Thymus (tissue), 14 donors: ENCODE measurements at places on chromosomes 4 and X.

DNA sequence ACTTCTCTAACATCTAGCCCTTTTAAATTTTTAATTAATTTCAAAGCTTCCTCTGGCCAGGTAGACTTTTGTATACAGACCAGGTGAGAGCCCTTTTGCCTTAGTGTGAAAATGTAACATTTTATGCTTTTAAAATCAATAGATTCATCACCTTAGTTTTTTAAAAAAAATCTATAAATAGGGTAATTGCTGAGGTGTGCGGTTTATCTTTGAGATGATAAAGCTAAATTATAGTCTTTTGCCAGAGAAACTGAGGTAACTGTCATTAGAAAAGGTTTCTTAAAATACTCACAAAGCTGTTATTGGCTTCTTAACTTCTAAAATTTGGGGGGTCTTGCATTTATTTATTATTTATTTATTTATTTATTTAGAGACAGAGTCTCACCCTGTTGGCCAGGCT, 62.9 kb downstream of the NELFA start:
- H3K36me3 ChIP-seq: peaks cover 95% of the 10 kb centered on the region
- H3K27ac ChIP-seq: no peak overlapping the region
- H3K4me1 ChIP-seq: no peaks in the 10 kb centered on the region
- no peak for DNase-seq
- no peaks in the 10 kb centered on the region for H3K27me3 ChIP-seq
- no peak overlapping the region for H3K4me3 ChIP-seq

DNA sequence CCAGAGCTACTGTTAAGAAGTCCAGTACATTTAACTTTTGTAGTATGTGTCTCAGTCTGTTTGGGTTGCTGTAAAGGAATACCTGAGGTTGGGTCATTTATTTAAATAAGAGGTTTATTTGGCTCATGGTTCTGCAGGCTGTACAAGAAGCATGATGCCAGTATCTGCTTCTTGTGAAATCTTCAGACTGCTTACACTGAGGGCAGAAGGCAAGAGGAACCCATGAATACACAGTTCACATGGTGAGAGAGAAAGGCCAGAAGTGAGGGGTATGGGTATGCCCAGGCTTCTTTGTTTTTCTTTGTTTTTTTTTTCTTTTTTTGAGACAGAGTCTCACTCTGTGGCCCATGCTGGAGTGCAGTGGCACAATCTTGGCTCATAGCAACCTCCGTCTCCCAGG, 6.0 kb upstream of the CISD2 start:
- H3K4me1 ChIP-seq: peaks cover 6% of the 10 kb centered on the region
- no peaks in the 10 kb centered on the region for H3K27me3 ChIP-seq
- no peak for DNase-seq
- H3K27ac ChIP-seq: no peak overlapping the region
- H3K4me3 ChIP-seq: no peak overlapping the region

DNA sequence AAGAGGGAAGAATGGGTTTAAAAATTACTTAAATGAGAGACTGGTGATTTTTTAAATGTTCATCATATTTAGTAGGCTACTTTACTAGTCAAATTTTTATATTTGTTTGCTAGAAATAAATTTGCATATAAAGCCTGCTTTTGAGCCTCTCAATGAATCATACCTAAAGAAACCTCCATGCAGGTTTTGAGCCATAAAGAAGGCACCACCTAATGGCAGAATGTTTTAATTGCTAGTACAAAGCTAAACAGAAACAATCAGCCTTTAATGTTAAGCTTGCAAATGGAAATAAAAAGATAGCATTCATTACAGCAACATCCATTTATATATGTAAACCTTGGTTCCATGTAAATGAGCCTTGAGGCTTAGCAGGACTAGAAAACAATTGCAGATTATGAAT, 989.7 kb downstream of the CCSER1 start:
- no peak for DNase-seq
- no peak overlapping the region for H3K27ac ChIP-seq
- no peaks in the 10 kb centered on the region for H3K4me1 ChIP-seq
- no peaks in the 10 kb centered on the region for H3K27me3 ChIP-seq
- no peak overlapping the region for H3K4me3 ChIP-seq
- H3K36me3 ChIP-seq: no peaks in the 10 kb centered on the region

DNA sequence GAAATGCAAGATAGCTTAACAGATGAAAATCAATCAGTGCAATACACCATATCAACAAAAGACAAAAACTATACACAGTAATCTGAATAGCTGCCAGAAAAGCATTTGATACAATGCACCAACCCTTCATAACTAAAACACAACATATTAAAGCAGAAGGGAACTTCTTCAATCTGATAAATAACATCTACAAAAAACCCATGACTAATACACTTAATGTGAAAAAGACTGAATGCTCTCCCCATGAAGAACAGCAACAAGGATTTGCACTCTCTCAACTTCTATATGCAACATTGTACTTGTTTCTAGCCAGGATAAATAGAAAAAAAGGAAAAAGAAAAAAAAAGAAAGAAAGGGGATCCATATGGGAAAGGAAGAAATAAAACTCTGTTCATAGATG, 139.7 kb downstream of the RBM47 start:
- H3K4me3 ChIP-seq: no peak overlapping the region
- H3K4me1 ChIP-seq: no peaks in the 10 kb centered on the region
- no peak overlapping the region for H3K27ac ChIP-seq
- H3K27me3 ChIP-seq: no peaks in the 10 kb centered on the region

DNA sequence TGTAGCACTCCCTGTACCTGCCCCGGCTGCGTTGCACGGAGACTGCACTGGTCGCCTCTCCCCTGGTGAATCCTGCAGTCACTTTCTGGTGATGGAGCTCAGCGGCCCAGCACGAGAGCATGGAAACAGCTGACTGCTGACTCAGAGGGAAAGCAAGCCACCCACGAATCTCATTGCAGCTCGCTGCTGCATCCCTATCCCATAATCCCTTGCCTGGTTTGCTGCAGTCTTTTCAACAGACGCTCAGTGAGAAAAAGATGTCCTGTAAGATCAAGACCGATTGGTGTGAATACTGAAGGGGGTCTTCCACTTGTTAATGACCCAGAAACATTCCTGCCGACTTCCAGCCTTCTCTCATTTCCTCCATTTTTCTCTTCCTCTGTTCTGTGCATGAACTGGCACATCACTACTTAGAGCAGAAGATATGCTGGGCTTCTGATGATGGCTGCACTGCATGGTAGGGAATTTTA, 52.9 kb downstream of the TRIM2 start:
- H3K4me1 ChIP-seq: peaks cover 9% of the 10 kb centered on the region
- peaks cover 31% of the 10 kb centered on the region for H3K27me3 ChIP-seq
- H3K27ac ChIP-seq: no peak overlapping the region
- no peaks in the 10 kb centered on the region for H3K36me3 ChIP-seq

DNA sequence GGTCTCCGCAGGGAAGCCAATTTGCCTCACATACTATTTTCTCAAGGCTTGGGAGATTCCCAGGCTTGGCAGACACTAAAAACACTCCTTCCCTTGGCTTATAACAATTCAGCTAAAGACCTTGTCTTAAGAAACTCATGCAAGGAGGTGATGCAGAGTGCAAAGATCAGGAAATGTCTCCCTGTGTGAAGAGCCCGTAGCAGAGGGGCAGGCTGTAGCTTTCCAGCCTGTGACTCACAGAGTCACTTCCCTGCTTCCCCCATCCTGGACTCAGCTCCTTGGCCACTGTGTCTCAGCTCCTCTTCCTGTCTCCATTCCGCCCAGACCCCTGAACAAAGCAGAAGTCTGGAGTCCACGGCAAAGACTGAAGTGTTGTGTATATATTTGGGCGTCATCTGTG, 56.1 kb downstream of the KDR start:
- no peaks in the 10 kb centered on the region for H3K36me3 ChIP-seq
- no peak overlapping the region for H3K27ac ChIP-seq
- DNase-seq: no peak
- H3K4me3 ChIP-seq: no peak overlapping the region
- no peaks in the 10 kb centered on the region for H3K27me3 ChIP-seq

DNA sequence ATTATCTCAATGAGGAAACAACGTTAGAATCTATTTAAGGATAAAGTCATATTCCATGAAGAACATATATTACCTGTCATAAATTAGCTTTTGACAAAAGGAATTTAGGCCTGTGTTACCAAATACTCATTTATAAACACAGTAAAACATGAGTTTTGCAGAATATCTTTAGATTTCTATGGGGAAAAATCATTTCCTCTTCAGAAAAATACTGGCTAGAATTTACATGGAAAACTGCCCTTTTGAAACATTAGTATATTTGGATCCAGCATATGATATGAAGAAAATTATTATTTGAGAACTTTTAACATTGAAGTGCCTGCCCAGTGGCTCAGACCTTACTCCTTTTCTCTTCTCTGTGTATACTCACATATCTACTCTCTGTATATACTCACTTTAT, 131.4 kb upstream of the NEIL3 start:
- H3K4me1 ChIP-seq: no peaks in the 10 kb centered on the region
- H3K4me3 ChIP-seq: no peak overlapping the region
- DNase-seq: no peak
- no peaks in the 10 kb centered on the region for H3K27me3 ChIP-seq

DNA sequence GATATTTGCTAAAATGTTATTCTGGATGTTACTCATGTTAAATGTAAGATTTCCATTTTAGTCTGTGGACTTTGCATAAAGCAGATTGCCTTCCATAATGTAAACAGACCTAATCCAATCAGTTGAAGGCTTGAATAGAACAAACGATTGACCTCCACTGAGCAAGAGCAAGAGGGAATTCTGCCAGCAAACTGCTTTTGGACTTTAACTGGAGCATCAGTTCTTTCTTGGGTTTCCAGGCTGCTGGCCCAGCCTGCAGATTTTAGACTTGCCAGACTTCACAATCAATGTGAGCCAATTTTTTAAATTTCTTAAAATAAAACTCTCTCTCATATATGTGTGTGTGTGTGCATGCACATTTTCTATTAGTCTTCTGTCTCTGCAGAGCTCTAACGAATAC, 1248.8 kb downstream of the ADGRL3 start:
- H3K27me3 ChIP-seq: no peaks in the 10 kb centered on the region
- H3K4me3 ChIP-seq: no peak overlapping the region
- H3K27ac ChIP-seq: no peak overlapping the region
- no peaks in the 10 kb centered on the region for H3K36me3 ChIP-seq
- H3K4me1 ChIP-seq: no peaks in the 10 kb centered on the region

DNA sequence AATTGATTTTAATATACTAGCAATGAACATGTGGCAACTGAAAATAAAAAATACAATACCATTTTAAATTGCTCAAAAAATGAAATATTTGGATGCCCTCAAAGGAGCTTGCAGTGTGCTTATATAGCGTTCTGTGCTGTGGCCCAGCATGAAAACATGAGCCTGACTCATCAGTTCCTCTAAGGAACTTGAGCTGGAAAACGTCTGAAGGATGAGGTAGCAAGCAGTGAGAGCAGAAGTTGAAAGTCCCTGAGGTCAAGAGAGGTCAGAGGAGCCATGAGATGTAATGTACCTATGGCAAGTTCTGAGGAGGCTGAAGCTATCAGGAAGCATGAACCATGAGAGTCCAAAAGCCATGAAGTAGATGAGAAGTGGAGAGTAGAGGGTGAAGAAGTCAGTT, 59.7 kb downstream of the HMGB3 start:
- no peak overlapping the region for H3K27ac ChIP-seq
- no peaks in the 10 kb centered on the region for H3K27me3 ChIP-seq
- H3K4me3 ChIP-seq: no peak overlapping the region
- no peaks in the 10 kb centered on the region for H3K4me1 ChIP-seq
- DNase-seq: no peak

DNA sequence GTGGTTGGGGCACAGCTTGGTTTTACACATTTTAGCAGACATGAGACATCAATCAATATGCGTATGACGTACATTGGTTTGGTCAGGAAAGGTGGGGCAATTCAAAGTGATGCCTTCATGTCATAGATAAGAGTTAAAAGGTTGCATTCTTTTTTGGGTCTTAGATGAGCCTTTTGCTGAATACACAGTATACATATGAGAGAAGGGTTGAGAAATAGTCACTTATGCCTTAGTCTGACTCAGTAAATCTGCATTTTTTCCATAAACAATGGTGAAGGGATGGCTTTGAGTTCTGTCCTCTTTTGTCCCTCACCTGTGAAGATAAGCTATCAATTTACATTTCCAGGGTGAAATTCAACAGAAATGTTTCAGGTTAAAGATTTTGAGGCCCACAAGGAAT, 43.9 kb upstream of the UGT2B15 start:
- no peaks in the 10 kb centered on the region for H3K4me1 ChIP-seq
- no peak overlapping the region for H3K4me3 ChIP-seq
- H3K36me3 ChIP-seq: no peaks in the 10 kb centered on the region

- peaks cover 14% of the 10 kb centered on the region for H3K36me3 ChIP-seq
- no peaks in the 10 kb centered on the region for H3K4me1 ChIP-seq
- no peak for DNase-seq
- H3K27ac ChIP-seq: no peak overlapping the region
- H3K27me3 ChIP-seq: peaks cover 21% of the 10 kb centered on the region
Measured at GRCh38 chrX:48890296-48890925, 7.2 kb downstream of the TIMM17B start.

- H3K27ac ChIP-seq: no peak overlapping the region
- no peaks in the 10 kb centered on the region for H3K27me3 ChIP-seq
- DNase-seq: no peak
- H3K4me3 ChIP-seq: no peak overlapping the region
- H3K36me3 ChIP-seq: no peaks in the 10 kb centered on the region
Measured at GRCh38 chrX:46543441-46543840, 1.8 kb downstream of the ZNF674 start.

- H3K27me3 ChIP-seq: no peaks in the 10 kb centered on the region
- no peak overlapping the region for H3K27ac ChIP-seq
- no peaks in the 10 kb centered on the region for H3K36me3 ChIP-seq
- DNase-seq: no peak
Measured at GRCh38 chrX:54049801-54050200, 5.5 kb upstream of the PHF8 start.
